Inflammatory macrophage treated with lipopolysaccharide for 4 hours (primary cell): ENCODE measurements at places on chromosomes 11 and 22.

DNA sequence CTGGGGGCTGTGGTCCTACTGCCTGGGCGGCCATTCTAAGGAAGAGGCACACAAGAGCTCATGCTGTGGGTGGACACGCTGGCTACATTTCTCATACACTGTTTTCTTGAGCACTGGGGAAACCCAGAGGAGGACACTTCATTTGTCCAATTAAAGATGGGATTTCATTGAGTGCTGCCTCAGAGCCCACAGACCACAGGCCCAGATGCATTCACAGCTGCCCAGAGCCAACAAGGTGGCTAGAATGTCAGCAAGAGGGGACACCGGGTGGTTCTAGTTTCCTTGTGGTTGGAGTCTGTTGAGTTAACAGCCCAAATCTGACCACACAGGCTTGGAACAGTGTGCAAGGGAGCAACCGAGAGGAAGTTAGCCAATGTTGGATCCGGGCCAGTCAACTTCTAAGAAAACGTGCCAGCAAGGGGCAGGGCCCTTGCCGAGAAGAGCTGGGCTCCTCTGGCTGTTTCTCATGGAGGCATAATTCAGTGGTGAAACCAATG lies 35.0 kb upstream of the SORL1 start:
- DNase-seq: peak; percentile 90

DNA sequence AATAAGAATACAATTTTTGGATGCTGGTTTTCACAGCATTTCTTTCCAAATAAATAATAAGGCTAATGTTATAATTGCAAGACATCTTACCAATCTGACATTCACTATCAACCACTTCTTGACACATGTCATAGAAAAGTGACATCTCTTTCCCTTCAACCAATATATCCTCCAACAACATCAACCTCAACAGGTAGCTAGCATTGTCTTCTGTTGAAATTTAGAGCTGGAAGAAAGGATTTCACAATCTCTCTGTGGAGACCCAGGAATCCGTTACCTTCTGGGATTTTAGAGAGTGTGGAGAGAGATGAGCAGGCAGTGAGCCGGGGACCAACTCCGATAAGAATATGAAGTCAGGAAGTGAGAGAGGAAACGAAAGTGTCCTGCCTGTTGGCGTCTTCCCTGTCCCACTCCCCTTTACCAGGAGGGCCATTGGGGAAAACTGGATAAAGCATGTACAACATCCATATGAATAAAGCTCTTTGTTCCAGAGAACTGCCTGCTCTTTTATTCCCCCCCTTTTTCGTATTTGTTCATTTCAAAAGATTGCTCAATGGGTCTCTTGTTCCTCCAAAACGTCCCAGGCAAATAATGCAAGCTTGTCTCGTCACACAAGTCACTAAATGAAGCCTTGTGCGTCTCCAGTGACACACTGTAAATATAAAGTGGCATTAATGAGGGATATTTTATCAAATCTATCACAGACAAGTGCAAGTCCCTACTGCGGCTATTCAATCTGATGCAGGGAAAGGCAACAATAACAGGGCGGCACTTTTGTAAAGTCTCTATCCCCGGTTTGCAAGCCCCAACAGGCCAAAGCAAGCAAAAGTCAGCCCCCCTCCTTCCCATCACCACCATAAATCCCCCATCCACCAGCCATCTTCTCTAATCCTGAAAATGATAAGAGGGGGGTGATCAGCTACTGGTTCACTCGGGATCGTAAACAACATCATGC lies 3.4 kb downstream of the CADM1 start:
- DNase-seq: peak; percentile 17

DNA sequence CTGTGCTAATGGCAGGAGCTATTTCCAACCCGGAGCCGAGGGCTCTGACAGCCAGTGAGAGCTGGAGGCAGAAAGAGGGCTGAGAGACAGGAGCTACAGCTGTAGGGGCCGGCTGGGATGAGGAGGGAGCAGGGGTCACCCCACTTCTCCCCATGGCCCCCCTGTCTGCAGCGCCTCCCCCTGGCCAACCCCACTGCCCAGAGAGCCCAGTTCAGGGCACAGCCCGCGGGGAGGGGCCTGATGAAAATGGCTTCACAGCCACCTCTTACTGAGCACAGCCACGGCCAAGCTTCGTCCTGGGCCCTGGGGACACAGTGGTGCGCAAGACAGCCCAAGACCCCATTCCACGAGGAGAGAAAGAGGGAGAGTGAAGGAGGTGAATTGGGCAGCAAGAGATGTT lies 27.9 kb downstream of the RPL3 start:
- DNase-seq: no peak

- DNase-seq: no peak
Measured at GRCh38 chr22:20024225-20024624, 3.3 kb downstream of the TANGO2 start.

- no peak for DNase-seq
Measured at GRCh38 chr22:37141971-37142370, 7.7 kb downstream of the IL2RB start.

GRCh38 chr22:44164031-44164430 lies 16.7 kb upstream of the PARVG start:
- DNase-seq: no peak

GRCh38 chr11:73209892-73210291 lies 8.2 kb upstream of the P2RY2 start:
- DNase-seq: no peak

- DNase-seq: no peak
Measured at GRCh38 chr11:95584589-95584988, 205.0 kb downstream of the FAM76B start.

- DNase-seq: no peak
Measured at GRCh38 chr22:38839686-38840085, 4.1 kb downstream of the NPTXR start.

DNA sequence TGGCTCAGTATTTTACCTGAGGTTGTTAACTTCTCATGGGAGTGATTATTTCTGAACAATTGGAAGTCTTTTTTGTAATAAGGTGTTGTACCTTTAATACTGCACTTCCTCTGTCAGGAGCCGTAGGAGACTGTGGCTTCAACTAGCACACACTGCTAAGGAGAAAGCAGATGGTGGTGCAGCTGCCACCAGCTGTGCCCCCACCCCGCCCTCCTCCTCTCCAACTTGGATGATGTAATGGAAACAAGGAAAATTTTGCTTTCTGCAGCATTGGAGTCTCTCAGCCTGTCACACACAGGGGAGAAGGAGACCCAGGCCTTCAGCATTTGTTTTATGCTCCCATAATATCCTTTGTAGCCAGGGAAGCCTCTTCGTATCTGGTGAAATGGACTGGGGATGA lies 91.2 kb downstream of the TEAD1 start:
- no peak for DNase-seq

GRCh38 chr11:128180441-128181087 lies 406.8 kb downstream of the ETS1 start:
- no peak for DNase-seq

- DNase-seq: no peak
Measured at GRCh38 chr22:44670220-44670988, 31.6 kb upstream of the PRR5 start.

DNA sequence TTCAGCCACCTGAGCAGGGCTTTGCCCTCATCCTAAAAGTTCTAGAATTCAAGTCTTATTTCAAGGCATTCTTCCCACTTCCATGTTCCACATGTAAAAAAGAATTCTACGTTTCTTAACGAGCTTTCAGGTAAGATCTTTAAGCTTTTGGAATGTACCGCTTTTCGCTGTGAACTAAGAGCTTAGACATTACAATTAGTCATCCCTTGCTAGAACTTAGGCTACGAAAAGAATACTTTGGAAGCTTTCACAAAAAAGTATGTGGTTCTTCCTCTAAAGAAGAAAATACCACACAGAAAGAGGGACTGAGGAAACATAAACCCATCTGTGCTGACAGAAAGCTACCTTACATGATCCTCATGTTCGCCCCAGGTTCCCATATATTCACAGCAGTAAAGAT lies 1.9 kb downstream of the NUMA1 start:
- DNase-seq: no peak

DNA sequence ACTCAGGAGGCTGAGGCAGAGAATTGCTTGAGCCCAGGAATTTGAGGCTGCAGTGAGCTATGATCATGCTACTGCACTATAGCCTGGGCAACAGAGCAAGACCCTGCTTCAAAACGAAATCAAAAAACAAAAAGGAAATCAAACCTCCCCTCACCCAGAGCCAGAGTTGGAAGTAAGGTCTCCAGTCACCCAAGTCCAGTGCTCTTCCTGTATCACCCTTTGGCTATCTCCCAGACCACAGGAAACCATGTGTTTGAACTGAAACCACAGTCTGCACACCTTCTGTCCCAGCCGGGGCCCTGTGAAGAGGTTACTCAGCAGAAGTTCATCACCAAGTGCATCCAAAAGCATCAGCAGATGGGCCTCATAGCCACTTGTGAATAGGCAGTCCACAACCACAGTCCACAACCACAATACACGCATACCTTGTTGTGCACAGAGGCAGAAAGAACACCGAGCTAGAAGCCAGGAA lies 4.6 kb downstream of the MYH9 start:
- no peak for DNase-seq

GRCh38 chr22:29150701-29151100 lies 55.0 kb upstream of the EMID1 start:
- no peak for DNase-seq

GRCh38 chr11:108206969-108207682 lies 15.3 kb downstream of the NPAT start:
- no peak for DNase-seq

DNA sequence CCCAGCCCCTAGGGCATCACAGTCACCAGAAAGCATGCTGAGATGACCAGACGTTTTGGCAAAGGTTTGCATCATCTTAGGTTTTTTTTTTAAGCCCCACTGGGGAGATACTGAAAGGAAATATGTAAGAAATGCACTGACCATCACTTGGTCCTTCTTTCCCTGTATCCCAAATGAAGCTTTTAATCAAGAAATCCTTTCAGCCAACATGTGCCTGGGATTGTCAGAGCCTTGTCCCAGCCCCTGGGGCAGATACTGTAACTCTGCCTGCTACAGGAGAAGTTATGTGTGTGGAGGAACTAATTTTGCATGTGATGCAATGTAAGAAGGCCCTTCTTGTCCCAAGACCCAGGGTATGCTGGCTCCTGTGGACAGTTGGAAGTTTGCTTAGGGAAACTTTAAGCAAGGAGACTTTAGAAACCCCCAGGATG lies 65.6 kb downstream of the PPFIBP2 start:
- peak; percentile 86 for DNase-seq

- no peak for DNase-seq
Measured at GRCh38 chr11:45224766-45225165, 61.4 kb downstream of the SYT13 start.

- DNase-seq: no peak
Measured at GRCh38 chr11:30552839-30553238, 33.3 kb downstream of the MPPED2 start.

- peak; percentile 35 for DNase-seq
Measured at GRCh38 chr11:44621140-44621681, 55.7 kb downstream of the CD82 start.

GRCh38 chr11:85748455-85748891 lies 62.5 kb downstream of the SYTL2 start:
- no peak for DNase-seq

DNA sequence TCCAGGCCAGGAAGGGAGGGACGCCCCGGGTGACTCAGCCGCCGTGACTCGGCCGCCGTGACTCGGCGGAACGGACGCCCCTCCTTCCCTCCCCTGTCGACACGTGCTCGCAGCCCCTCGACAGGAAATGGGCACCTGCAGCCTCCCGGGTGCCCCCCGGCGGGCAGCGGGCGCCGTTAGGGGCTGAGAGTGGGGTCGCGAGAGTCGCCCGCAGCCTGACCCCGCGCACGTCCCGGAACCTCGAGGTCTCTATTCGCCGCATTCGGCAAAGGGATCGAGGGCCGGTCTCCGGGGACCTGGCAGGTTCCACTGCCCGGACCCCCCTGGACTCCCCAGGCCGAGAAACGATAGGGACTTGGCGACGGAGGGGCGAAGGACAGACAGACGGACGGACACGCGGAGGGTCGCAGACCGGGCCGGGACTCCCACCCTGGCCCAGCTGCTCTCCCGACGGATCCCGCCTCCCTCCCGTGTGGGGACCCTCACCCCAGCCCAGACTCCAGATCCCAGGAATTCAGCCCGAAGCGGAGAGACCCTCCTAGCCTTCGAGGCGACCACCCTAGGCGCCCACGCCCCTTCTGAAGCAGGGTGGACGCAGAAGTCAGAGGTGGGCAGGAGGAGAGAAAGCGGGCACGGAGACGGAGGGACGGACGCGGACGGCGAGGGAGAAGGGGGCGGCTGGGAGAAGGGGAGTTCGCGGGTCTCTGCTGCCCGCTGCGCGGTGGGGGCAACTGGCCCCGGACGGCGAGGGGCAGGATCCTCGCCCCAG lies 648 bp downstream of the FOSL1 start:
- peak; percentile 80 for DNase-seq

DNA sequence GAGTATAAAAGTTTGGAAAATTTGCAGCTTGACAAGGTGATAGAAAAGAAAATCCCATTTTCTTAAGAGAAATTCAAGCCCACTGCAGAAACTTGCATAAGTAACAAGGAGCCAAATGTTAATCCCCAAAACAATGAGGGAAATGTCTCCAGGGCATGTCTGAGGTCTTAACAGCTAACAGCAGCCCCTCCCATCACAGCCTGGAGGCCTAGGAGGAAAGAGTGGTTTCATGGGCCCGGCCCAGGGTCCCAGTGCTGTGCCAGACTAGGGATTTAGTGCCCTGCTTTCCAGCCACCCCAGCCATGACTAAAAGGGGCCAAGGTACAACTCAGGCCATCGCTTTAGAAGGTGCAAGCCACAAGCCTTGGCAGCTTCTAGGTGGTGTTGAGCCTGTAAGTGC lies 123.7 kb upstream of the TRPC6 start:
- DNase-seq: no peak

GRCh38 chr11:87185228-87185627 lies 147.5 kb downstream of the TMEM135 start:
- DNase-seq: no peak

DNA sequence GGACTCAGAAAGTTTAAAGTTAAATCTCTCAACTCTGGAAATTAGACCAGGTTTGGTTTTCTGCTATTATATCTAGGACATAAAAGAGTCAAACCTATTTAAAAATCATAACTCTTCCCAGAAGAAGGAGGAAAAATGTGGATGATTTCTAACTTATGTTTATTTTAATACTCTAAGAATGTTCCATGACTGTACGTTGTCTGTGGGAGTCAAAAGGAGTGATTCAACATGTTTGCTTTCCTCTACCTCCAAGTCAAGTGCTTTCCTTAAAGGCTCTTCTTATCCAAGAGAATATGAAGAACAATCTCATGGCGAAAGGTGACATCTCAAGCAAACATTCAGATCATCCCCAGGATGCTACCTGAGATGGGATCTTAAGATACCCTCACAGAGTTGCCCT lies 21.6 kb downstream of the OR51E1 start:
- DNase-seq: no peak

GRCh38 chr11:37404231-37404630 lies 806.2 kb upstream of the RAG2 start:
- no peak for DNase-seq

- DNase-seq: no peak
Measured at GRCh38 chr11:1129611-1130160, 28.1 kb upstream of the MUC5AC start.

DNA sequence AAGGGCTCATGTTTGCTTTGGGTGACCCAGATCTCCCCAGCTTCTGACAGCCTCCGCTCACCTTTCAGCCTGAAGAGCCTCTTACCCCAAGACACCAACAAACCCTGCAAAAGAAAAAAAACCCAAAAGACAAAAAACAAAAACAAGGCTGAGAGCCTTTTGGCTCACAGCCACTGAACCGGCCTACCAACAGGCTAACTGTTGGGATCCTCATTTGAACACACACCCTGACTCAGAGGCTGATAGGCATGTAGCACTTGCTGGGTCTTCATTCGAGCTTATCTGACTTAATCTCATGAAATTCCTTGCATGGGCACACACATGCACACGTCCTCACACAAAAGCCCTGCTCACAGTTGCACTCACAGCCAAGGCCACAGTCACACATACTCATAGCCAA lies 22.9 kb upstream of the TSKU start:
- no peak for DNase-seq

- DNase-seq: no peak
Measured at GRCh38 chr11:2549876-2550605, 105.2 kb downstream of the KCNQ1 start.
